ENCODE measurements at places on chromosomes 7 and 10.

DNA sequence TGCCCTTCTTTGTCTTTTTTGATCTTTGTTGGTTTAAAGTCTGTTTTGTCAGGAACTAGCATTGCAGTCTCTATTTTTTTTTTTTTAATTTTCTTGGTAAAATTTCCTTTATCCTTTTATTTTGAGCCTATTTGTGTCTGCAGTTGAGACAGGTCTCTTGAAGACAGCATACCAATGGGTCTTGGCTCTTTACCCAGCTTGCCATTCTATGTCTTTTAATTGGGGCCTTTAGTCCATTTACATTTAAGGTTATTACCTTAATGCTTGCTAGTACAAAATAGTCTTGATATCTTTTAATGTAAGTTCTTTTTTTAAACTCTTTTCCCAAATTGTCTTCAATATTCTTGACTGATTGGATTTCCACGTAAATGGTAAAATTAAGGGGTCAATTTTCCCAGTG, 398.3 kb upstream of the CHRM2 start:
- no peak for DNase-seq

DNA sequence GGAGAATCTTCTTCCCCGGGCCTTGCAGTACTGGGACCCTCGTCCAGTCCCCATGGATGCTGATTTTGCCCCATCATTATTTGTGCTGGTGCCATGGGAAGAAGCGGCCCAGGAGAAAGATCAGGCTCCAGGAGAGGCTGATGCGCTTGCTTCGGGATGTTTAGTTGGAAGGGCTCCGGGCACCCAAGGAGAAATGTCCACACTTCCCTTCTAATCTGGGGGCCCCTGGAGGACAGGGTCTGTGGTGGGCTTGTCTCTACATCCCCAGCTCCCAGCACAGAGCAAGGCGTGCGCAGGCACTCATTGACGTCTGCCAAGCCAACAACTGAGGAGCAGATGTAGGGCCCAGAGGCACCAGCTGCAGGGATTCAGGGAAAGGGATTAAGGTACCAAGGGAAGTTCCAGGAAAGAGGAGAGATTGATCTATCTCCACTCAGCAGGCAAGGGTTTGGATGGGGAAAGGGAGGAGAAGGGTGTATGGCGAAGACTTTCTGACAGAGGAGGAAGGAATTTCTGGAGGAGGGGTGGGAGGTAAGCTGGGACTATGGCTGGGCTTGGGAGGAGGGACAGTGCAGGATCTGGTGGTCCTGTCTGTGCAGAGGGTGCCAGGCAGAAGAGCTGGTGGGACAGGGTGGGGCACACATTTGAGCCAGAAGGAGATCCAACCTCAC, 38.7 kb upstream of the LEP start:
- DNase-seq: no peak

DNA sequence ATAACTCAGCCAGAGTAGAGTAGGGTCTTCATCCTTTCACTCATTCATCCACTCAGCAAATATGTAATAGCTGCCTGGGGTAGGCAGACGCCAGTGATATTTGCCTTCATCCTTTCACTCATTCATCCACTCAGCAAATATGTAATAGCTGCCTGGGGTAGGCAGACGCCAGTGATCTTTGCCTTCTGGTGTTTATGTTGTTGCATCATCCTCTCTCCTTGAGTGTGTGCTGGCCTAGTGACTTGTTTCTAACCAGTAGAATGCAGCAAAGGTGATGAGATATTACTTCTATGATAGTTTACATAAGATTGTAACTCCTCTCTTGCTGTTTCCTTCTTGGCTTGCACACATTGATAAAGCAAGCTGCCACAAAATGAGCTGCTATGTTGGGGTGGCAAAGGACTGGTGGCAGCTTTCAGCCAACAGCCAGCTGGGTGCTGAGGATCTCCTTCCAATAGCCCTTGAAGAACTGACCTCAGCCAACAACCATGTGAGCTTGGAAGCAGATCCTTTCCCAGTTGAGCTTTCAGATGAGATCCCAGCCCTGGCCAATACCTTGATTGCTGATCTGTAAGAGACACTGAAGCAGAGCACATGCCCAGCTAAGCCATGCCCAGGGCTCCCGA, 23.2 kb upstream of the MTPN start:
- DNase-seq: no peak

GRCh38 chr7:50982626-50983025, 199.9 kb upstream of the GRB10 start:
- DNase-seq: no peak

DNA sequence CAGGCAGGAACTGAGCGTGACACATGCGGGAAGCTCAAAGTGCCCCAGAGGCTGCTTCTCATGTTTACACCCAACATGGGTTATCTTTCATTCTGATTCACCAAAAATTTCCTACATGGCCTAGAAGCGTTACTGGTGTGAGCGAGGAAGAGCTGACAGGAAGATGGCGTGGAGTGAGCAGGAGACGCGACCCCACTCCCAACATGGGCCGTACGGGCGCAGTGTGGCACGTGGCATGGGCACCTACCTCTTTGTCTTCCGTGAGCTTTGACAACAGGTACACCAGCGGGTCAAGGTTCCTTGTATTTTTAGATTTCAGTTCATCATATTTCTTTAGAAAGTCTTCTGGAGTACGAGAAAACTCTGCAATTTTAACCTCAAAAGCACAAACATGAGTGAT, 8.9 kb downstream of the TUBGCP2 start:
- DNase-seq: no peak

Data from stimulated activated naive B cell treated with anti-CD40 and anti-IgM and Interleukin-4, amounts not matched to agents 10 μg/mL and 1 μg/mL and 100 μg/mL, for 72 hours (primary cell).